ENCODE measurements at places on chromosomes 1 and 21. TPM values are rescaled to one million over a fixed set of nuclear protein-coding genes. Genes with fewer than 3 reads are reported as not detected.

The TMEM52 gene
- polyA plus RNA-seq: 2.1 TPM

The MSH4 gene
- 0.16 TPM for polyA plus RNA-seq

The SYNC gene
- 2.8 TPM for polyA plus RNA-seq

The SPRR2D gene
- polyA plus RNA-seq: 3,252 TPM

The CYP4X1 gene
- 12.0 TPM for polyA plus RNA-seq

Data from esophagus (tissue), 2 donors.